ENCODE measurements at places on chromosomes 11 and 22. TPM values are rescaled to one million over a fixed set of nuclear protein-coding genes. Genes with fewer than 3 reads are reported as not detected.

The GSTT2 gene
- total RNA-seq = not detected

The KCTD21 gene
- total RNA-seq = 17.0 TPM

The A4GALT gene
- 20.1 TPM for total RNA-seq

The SMIM35 gene
- total RNA-seq = not detected

The ZFTA gene
- total RNA-seq = 9.8 TPM
